ENCODE measurements at places on chromosomes 7 and 10.

DNA sequence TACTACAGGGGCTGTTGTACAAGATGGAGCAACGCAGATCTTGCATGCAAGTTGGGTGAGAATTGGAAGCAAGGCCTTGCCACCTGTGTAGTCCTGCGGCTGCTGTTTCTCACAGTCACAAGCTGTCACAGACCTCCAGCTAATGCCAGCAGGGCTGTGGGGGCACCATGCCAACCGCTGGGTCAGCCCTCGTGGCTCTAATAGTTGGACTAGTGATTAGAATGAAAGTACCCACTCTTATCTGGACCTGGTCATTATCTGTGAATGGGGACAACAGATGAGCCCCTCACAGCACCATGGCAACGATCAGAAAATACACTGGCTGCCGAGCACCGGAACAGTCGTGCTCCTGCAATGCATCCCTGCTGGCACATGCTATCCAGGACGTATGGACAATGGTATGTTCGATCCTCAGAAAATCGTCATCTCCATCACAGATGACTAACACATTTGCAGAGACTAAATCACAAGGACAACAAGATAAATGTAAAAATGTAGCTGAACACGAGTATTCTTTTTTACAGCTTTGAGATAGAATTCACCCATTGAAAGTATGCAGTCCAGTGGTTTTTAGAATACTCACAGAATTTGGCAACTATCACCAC is 80.4 kb upstream of the CALN1 start:
- no peak for DNase-seq

DNA sequence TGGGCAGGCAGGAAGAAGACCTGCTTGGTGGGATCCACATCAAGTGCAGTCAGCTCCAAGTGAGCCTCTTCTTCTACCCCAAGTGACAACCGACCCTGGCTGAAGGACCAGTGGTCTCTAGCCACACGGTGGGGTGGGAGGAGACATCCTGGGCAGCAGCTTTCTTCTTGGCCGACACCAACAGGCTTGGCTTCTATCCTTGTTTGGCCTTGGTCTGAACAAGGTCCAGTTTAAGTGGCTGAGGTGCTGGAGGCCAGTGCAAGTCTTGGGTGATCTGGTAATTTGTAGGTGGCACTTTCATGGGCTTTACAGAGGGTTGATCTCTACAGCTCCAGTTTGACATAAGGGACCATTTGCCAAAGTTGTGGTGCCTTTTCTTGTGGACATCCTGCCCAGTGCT is 63.6 kb upstream of the PDCD4 start:
- DNase-seq: no peak

- no peak for DNase-seq
Measured at GRCh38 chr10:124568339-124568738, 106.7 kb downstream of the LHPP start.

- DNase-seq: no peak
Measured at GRCh38 chr7:37825038-37825437, 23.4 kb upstream of the NME8 start.

DNA sequence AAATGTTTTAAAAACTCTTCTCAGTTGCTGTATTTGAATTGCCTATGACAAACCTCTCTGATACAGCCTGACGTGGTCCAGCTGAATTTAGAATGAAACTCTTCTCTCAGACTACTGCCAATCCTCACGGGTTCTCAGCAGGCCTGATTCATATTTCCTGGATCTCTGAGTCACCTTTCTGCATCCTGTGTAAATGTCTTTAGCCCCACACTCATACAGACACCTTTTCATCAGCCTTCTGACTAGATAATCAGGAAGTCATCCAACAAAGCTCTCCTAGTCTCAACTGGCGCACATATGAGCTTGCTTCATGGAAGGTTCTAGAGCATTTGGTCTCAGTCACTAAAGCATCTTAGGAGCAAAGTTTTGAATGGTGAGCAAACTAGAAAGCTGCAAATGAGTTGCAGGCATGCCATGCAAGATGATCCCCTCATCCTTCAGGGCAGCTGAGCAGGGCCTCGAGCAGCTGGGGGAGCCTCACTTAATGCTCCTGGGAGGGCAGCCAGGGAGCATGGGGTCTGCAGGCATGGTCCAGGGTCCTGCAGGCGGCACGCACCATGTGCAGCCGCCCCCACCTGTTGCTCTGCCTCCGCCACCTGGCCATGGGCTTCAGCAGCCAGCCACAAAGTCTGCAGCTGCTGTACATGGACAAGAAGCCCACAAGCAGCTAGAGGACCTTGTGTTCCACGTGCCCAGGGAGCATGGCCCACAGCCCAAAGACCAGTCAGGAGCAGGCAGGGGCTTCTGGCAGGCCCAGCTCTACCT is 182.8 kb downstream of the ARHGAP12 start:
- DNase-seq: peak; percentile 37

DNA sequence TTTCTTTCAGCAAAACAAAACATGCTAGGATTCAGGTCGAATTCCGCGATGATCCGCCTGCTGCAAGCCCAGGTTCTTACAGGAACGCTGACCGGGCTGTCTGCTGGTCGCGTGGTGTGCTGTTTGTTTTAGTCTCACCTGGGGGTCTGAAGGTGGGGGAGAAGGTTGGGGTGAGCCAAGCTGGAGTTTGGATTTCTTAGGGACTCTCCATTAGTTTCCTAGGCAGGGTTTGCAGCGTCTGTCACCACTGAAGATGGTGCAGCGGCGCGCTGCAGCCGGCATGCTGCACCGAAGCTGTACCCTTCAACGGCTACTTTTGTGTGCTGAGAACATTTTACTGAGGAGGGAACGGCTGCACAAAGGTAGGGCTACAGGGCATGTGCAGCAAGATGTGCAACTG is 48.7 kb downstream of the GCC1 start:
- DNase-seq: no peak

GRCh38 chr10:18340496-18341051 is 200.3 kb downstream of the CACNB2 start:
- DNase-seq: no peak

DNA sequence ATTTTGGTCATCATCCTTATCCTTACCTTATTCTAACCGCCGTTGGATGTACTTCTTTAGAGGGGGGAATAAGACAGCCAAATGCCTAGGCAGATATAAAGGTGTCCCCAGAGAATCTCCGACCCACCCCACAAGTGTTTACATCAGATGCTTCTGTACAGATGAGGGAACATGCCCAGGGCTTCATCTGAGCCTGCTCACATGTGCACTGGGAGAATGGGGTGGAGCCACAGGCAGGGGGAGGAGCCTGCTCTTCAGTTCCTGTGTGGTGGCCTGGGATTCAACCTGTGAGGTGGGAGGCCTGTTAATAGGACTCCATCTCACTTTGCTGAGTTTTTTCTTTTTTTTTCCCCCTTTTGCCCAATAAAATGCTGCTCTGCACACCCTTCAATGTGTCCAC is 27.6 kb upstream of the OPTN start:
- no peak for DNase-seq

DNA sequence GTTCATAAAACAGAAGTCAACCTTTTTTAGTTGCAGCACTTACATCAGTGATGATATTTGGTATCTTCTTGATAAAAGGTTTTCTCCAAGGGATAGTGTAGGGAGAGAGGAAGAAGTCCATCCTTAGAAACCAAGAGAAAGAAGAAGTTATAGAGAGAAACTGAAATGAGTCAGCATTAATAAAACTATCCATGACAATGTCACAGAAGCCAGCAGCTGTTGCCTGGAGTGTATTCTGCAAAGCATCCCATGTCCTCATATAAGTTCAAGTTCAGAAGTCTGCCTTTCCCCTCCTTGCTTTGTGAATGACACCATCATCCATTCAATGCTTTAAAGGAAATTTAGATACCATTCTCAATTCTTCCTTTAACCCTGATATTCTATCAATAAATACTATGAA is 14.4 kb upstream of the COL1A2 start:
- DNase-seq: no peak

GRCh38 chr10:84996580-84996979 is 668.2 kb downstream of the CCSER2 start:
- DNase-seq: no peak

GRCh38 chr7:16765436-16765859 is 11.9 kb downstream of the TSPAN13 start:
- no peak for DNase-seq

GRCh38 chr7:124701955-124702354 is 63.6 kb downstream of the GPR37 start:
- DNase-seq: no peak

DNA sequence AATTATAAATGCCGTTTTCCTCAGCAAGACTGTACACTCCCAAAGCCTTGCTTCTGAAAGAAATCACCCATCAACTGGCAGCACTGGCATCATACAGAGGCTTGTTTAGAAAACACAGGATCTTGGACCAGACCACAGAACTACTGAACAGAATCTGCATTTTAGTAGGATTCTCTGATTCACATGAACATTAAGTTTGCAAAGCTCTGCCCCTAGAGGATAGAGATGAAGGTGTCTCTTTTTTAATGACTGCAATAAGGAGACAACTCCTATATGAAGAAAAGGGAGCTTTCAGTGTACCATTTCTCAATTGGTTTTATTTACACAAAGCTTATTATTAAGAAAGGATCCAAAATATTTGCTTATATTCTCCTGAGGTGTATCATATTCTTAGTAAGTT is 172.7 kb downstream of the AGMO start:
- DNase-seq: no peak

DNA sequence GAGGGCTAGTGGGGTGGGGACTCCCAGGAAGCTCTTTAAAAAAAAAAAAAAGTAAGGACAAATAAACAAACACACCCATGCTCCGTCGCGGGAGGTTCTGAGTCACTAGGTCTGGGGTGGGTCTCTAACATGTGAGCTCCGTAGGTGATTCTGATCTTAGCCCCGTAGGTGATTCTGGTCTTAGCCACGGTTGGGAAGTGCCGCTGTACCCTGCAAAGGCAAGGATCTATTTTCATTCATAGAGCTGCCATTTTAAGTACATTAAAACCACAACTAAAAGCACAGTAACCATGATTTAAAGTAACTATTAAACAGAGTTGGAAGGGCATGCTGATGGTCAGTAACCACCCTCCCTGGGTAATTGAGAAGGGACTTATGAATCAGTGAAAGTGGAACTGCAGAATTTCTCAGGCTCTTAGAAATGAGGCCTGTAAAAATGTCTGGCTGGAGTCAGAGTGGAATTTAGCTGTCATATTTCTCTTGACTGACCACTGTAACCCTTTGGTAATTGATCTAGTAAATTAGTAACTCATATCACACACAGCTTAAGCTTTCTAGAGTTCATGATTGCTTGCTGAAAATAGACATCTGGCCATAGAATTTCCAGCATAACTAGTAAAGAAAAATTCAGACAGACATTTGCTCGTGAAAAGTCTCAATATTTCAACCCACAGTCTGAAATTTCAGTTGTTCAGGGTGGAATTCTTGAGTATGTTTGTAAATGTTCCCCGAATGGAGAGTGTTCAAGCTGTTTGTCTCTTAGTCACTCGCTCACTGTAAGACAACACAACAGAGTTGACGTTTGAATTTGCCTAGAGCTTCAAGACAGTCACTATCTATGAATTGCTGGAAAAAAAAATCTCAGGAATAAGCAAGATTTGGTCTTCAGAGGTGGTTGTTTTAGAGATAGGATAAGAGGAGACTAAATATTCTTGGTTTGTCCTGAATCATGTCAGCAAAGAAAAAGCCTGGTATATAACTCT is 34.2 kb upstream of the TCF7L2 start:
- peak; percentile 12 for DNase-seq

- no peak for DNase-seq
Measured at GRCh38 chr10:9550810-9551209, 1466.9 kb upstream of the CELF2 start.

GRCh38 chr10:14875941-14876340 is 2.7 kb upstream of the SUV39H2 start:
- DNase-seq: no peak

- DNase-seq: no peak
Measured at GRCh38 chr10:97904018-97904381, 54.4 kb downstream of the GOLGA7B start.

Data from T1000 (cell line).